NCI-H2029 (cell line): ENCODE measurements at places on chromosomes 5 and 9.

DNA sequence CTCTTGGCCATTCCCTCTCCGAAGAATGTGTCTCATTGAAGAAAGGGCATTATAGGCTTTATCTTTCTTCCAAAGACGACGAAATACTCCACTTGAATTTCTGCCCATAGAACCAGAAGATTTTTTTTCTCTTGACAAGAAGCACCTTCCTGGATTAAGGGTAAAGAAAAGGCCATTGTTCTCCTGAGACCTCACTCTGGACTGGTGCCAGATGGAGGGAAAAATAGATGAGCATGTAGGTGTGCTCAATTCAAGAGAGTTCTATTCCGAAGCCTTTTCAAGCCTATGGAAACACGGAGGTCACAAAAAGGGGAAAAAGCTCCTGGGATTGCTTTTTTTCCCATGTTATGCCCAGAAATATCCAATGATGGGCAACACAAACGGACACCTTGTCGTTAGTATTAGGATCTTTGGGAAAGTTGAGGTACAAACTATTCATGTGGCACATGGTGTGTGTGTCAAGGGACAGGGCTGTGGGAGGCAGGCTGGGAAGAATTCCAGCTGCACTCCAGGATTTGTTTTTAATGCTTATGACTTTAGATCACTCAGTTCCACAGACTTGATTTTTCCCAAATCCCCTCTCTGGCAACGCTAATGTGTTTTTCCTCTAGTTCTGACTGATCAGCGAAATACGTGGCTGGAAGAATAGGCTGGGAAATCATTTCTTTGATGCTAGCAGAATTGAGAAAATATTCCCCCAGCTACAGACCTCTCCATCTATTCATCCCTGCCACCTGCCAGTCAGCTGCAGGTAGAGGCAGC, 89.9 kb downstream of the SIL1 start:
- peak; percentile 74 for DNase-seq

DNA sequence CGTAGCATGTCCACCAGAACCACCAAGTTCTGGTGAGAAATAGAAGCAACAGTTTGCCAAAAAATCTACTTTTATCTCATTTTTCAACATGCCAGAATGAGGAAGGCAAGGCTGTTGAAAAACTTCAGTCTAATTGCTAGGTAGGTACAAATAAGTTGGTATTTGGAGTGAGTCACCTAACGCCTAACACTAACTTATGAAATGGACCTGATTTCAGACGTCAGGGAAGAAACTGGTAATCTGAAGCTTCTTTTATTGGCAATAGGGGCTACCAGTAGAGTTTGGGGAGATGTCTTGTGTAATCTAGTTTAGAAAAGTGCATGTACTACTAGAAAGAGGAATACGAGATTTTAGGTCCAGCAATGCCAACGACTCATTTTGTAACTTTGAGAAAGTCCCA, 4.4 kb upstream of the PDE6A start:
- no peak for DNase-seq

DNA sequence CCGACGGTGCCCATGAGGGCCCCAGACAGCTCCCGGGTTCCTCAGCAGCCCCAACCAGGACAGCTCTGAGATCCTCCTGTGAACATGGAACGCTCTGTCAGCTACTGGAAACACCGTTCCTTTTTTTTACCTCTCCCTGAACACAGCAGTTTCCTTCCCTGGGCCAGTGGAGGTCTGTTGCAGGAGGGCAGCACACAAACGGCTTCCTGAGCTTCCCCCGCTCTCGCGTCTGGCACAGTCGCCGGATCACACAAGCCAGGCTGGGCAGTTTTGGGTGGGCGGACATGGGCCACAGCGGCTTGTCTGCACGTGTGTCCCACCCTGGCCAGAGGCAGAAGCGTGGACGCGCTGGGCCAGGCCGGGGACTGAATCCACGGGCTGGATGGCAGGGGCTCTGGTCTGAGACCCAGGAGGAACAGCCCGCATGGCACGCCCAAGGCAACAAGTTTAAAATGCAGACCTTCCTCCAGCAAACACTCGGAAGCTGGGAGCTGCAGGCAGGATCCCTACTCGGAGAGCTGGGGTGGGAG, 106.8 kb upstream of the SARDH start:
- no peak for DNase-seq

DNA sequence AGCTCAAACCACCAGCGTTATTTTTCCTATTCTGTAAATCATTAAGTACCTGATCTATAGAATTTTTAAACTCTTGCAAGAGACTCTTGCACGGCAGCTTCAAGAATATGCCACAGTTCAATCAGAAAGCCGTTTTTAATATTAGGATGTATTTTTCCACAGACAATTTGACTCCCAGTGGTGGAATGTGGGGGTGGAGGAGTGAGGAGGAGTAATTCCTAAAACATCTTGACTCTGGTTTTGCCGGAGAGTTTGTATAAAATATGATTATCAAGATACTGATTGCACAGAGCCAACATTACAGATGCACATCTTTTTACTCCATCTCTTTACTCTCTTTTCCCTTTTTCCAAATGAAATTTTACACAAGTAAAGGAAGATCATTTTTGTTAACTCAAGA, 288.3 kb downstream of the ENC1 start:
- no peak for DNase-seq
